ENCODE measurements at places on chromosomes 5 and 9.

GRCh38 chr5:138701678-138702077 is 51.5 kb upstream of the CTNNA1 start:
- DNase-seq: no peak

DNA sequence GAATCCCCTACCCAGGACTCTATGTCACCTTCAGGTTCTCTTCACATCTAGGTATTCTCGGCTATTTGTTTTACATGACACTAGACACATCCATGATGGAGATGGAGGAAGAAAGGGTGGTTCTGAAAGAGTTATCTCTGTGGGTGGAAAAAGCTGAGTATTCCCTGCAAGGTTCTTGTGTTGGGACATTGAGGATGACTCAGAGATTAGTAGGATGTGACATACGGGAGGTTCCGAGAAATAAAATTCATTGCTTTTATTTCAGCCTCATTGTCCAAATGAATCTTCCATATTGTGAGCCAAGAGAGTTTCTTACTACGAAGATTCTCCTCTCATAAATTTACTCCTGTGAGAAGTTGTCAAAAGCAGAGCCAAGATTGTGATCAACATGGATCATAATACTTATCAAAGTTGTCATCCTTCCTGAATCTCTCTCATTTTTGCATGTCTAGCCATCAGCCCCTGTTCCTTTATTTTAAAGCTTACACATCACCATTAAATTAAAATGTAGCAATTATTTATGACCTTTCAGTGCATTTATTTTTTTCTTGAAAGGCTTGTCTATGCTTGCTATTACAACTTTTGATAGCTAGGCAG is 370.0 kb downstream of the PSAT1 start:
- no peak for DNase-seq

DNA sequence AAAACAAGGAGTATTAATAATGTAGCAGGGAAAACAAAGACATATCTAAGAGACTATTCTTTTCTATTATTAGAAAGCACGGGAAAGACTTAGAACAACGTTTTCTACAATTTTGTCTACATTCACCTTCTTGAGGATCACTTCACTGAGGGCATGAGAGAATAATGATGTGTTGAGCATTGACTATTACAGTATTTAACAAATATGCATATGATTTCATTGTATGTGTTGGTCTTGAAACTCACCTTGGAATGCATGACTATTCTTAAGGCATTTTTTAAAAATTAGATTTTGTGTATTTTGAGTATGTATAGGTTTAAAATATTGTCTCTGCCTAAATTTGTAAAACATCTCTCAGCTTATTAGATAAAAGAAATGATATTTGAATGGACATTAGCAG is 1.2 kb downstream of the FSD1L start:
- no peak for DNase-seq

GRCh38 chr5:45440466-45440865 is 255.7 kb downstream of the HCN1 start:
- no peak for DNase-seq

All from amniotic stem cell (primary cell).